ENCODE measurements at places on chromosomes 13 and 19. TPM values are rescaled to one million over a fixed set of nuclear protein-coding genes. Genes with fewer than 3 reads are reported as not detected.

Gene CEACAM4
- total RNA-seq: not detected

Gene ATP11A
- total RNA-seq: 12.0 TPM

Gene ERICH6B
- not detected for total RNA-seq

DNA sequence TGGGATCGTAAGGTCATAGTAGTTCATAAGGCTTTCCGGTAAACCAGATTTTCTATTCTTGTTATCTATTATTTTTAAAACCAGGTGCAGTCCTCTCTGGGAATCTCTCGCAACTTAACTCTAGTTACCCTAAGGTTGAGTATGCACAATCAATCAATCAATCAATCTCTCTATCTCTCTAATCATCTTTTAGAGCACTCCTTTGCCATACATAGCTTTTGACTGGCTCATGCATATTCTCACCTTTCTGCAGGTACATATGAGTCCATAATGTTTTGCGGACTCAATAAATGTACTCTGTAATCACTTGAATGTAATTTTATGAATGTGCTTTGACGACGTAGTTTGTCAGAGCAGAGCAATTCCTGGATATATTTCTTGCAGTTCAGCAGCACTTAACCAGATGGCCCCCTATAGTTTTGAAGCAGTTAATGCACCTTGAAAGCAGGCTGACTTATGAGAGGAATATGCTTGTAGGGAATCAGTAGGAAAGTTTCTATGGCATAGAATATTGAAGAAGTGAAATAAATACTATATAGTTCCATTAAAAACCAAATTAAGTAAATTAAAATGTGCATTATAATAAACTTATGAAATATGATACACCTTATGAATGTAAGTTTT is 524.7 kb downstream of the GPC5 start:
- no peak for DNase-seq

GRCh38 chr19:40584007-40584406 is 7.3 kb downstream of the SHKBP1 start:
- peak; percentile 56 for DNase-seq

Gene F2RL3
- total RNA-seq: 0.07 TPM

DNA sequence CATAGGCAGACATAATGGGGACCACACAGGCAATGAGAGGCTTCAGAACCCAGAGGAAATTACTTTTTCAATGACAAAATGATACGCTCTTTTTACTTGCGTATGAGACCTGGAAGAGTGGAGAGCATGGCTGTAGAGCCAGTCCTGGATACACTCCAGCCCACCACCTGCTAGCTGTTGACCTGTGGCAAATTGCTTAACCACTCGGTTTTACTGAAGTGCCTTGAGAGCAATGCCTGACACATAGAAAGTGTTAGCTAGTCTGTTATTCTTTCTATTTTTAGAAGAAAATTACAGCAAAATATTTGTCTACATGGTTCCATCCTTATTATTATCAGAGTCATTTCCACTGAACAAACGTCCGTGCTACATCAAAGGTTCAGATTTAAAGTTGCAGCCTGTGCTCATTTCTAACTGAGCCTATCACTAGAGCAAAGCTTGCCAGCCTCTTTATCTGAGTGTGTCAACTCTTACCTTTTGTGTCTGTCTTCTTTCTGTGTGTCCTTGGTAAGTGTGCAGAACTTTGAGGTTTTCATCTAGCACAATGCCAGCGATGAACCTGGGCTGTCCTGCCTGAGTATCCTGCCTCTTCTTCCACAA is 9.6 kb upstream of the GPR183 start:
- no peak for DNase-seq

DNA sequence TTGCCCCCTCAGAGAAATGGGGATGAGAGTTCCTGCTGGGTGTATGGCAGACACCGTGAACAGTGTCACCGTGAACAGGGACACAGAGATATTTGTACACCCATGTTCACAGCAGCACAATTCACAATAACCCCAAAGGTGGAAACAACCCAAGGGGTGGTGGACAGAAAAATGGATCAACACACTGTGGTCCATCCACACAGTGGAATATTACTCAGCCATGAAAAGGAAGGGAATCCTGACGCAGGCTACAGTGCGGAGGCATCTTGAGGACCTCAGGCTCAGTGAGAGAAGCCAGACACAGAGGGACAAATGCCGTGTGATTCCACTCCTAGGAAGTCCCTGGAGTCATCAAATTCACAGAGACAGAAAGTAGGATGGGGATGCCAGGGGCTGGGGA is 7.6 kb upstream of the CELF5 start:
- DNase-seq: no peak

Gene SPC24
- 142 TPM for total RNA-seq

GRCh38 chr13:45103449-45103848 is 16.9 kb upstream of the GTF2F2 start:
- no peak for DNase-seq

DNA sequence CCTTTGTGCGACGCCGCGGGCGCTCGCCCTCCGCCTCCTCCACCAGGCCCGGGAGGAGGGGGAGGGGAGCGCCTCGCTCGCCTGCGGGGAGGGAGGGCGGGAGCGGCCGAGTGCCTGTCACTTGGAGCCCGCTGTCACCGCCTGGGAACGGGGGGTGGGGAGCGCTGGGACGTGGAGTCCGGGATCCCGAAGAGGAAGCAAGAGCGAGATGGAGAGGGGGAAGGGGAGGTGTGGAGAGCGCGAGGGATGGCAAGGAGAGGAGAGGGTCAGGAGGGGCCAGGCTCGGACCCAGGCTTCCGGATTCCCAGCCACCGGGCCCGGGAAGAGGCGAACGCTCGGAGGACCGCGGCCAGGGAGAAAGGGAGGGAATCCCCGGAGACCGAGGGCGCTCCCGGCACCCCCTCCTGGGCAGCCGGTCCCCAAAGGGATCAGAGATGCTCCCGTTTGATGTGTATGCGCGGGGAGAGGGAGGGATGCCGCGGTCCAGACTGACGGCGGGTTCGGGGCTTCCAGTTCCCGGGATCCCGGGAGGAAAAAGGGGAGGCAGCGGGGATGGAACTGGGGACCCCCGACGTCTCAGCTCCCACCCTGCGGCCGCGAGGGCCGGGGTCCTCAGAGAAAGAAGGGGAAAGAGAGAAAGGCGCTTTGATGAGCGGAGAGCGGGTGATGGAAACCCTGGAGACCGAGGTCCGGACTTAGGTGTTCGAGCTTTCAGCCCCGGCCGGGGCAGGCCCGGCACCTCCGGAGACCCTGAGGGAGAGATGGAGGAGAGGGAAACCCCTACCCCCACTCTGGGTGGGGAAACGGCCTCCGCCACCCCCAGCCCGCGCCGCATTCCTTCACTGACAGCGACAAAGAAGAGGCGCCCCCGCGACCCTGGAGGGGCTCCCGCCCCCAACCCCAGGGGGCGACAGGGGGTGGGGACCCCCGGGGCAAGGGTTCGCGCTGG is 4.7 kb upstream of the DPF1 start:
- DNase-seq: no peak

DNA sequence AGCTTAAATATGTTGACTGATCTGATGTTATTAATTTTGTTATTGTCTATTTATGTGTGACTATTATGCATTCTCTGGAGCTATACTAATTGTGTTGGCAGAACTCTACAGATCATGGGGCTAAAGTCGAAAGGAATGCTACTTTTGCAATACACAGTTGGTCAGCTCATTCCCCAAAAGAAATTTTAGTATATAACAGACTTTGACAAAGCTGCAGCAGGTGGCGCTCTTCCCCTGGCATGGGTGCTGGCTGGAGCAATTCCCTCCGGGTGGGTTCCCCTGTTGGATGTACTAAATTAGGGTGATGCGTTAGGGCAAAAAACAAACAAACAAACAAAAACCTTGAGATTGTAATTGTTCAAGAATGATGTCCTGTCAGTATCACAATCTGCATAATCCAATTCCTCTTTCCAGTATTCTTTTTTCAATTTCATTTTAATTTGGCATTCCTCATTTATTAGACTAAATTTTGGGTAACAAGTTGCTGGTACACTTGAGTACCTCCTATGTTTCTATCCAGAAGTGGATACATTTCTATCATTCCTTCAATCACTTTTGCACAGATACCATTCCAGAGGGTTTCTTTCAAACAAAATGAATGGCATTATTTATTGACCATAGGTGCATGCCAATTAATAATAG is 322.8 kb upstream of the EDNRB start:
- DNase-seq: peak; percentile 51

Gene ZNF677
- 14.1 TPM for total RNA-seq

GRCh38 chr19:54873990-54874389 is at the start of gene FCAR:
Gene FCAR, plus strand, starts transcription at chr19:54874235. Its CDS starts 55 bp downstream, at chr19:54874290.
- no peak for DNase-seq

DNA sequence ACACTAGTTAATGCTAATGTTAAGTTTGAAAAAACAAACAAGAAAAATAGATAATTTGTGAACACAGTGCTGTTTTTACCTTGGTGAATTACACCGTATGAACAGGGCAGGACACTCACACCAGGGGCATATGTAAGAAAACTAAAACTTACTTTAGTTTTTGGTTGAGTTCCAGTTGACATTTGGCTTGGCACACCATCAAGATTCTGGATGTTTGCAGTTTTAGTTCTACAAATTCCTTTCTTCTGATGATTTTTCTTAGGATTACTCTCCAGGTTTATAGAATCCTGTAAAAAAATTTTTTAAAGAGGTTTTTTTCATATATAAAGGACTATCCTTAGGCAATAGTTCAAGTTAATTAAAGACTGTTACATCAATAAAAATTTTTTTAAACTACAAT is 238.5 kb upstream of the STARD13 start:
- peak; percentile 93 for DNase-seq

Gene NOVA2
- 0.06 TPM for total RNA-seq

DNA sequence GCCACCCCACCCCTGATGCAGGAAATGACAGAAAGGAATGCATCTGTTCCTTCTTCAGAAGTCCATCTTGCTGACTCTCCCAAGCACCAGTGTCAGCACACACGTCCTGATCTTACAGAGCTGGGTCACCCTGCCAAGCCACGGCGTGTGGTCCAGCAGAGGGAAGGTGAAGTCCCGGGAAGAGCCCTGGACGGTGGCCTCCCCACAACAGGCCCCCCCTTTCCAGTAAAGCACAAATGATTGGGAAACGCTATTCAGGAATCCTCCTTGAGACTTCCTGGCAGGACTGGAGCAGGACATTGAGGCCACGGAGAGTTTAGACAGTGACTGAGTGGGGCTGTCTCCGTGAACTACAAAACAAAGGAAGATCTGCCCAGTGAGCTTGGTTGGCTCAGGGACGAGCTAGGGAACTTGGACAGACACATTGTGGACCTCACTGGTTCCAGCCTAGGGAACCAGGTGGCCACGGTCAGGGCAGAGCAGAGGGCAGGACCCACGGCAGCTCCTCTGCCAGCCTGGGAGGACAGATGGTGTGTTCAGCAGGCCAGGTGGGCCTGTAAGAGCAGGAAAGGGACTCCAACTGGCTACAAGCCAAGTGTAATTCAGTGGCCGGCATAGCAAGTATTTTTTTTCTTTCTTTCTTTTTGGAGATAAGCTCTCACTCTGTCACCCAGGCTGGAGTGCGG is 41.7 kb downstream of the ELL start:
- DNase-seq: no peak

DNA sequence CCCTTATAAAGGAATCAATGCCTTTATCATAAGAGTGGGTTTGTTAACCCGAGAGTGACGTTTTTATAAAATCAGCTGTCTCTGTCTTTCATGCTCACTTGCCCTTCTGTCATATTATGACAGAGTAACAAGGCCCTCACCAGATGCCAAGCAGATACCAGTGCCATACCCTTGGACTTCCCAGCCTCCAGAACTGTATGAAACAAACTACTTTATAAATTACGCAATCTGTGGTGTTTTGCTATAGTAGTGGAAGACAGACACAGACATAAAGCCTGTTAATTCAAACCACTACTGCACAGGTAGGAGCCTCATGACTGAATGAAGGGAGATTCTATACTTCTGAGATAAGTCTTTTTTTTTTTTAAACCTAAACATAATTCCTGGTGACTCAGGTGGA is 4.6 kb downstream of the VN1R1 start:
- no peak for DNase-seq

Gene ZNF555
- 0.75 TPM for total RNA-seq

Gene ACER1
- total RNA-seq: not detected

DNA sequence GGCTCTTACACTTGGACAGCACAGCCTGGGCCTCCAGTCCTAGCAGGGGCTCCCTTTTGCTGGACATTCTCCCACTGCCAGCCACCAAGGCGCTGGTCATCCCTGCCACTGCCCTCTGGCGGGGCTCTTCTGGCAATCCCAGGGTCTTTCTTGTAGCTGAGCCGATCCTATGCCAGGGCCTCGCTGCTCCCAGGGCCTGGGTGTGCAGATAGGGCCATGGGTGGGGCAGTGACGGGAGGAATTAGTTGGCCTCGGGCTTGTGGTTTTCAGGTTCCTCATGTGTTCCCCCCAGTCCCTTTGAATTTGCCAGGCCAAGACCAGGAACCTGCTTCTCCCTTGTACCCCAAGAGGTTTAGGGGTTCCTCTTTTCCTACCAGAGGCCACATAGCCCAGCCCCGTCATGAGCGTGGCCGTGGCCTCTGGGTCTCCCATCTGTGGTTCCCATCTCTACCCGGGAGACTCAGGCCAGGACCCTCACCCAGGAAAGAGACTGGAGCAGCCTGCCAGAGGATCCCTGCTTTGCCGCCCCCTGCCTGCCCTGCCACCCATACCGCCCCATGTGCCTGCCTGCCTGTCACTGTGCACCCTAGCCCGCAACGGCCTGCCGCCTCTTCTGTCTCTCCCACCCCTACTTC is 26.2 kb downstream of the TMED1 start:
- no peak for DNase-seq

DNA sequence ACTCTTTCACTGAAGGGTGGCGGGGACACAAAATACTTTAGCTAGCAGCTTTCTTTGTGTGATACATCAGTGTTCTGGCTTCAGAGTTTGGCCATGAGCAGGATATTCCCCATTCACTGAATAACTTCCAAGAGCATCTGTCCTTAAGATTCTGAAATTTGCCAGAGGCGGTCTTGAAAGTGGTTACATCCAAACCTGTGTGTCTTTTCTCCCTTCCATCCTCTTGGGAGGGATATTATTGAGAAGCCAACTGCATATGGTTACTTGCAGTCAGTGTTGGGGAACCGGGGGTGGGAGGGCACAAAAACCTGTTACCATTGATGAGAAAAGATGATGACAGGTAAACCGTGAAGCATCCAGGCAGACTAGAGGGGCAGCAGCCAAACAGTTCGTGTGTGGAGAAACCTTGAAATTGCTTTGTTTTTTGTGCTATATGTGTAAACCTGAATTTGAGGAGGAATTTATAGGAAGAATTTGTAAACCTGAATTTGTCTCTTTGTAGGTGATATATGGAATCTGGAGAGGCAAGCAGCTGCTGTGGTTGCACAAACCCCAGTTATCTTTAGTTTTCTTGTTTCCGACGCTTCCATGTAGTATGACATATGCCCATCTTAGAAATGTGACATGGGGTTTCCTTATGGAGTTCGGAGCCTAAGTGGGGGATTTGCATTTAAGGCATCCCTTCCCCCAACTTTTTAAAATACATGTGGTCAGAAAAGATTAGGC is 104.8 kb downstream of the WDFY2 start:
- DNase-seq: no peak

GRCh38 chr19:3515891-3516422 is 9.8 kb downstream of the FZR1 start:
- DNase-seq: no peak

Gene ZNF571
- total RNA-seq: 0.58 TPM

- no peak for DNase-seq
Measured at GRCh38 chr19:13032837-13033236, 37.6 kb downstream of the NFIX start.

GRCh38 chr19:48258350-48258749 is 2.6 kb upstream of the CARD8 start:
- DNase-seq: no peak

GRCh38 chr19:5003781-5004180 is 34.9 kb downstream of the KDM4B start:
- DNase-seq: no peak

Gene SMIM24
- total RNA-seq: 0.69 TPM

Gene ZNF549
- total RNA-seq: 4.3 TPM

- peak; percentile 68 for DNase-seq
Measured at GRCh38 chr13:97212601-97213040, 9.5 kb upstream of the MBNL2 start.

- no peak for DNase-seq
Measured at GRCh38 chr19:17951157-17951989, 15.5 kb upstream of the KCNN1 start.
